ENCODE measurements at places on chromosomes 13 and 19. TPM values are rescaled to one million over a fixed set of nuclear protein-coding genes. Genes with fewer than 3 reads are reported as not detected.

DNA sequence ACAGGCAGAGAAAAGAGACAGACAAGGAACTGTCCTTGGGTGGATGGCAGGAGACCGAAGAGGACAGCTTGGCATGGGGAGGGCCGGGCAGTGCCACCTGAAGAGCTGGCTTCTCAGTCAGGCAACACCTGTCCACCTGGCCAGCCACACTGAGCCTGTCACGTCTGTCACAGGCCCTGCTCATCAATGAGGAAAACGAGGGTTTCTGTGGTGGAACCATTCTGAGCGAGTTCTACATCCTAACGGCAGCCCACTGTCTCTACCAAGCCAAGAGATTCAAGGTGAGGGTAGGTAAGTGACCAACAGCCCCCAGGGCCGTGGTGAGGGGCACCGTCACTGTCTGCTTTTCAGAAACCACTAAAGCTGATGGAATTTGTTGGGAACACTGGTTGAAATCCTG, 11.2 kb upstream of the PROZ start:
- no peak for DNase-seq

DNA sequence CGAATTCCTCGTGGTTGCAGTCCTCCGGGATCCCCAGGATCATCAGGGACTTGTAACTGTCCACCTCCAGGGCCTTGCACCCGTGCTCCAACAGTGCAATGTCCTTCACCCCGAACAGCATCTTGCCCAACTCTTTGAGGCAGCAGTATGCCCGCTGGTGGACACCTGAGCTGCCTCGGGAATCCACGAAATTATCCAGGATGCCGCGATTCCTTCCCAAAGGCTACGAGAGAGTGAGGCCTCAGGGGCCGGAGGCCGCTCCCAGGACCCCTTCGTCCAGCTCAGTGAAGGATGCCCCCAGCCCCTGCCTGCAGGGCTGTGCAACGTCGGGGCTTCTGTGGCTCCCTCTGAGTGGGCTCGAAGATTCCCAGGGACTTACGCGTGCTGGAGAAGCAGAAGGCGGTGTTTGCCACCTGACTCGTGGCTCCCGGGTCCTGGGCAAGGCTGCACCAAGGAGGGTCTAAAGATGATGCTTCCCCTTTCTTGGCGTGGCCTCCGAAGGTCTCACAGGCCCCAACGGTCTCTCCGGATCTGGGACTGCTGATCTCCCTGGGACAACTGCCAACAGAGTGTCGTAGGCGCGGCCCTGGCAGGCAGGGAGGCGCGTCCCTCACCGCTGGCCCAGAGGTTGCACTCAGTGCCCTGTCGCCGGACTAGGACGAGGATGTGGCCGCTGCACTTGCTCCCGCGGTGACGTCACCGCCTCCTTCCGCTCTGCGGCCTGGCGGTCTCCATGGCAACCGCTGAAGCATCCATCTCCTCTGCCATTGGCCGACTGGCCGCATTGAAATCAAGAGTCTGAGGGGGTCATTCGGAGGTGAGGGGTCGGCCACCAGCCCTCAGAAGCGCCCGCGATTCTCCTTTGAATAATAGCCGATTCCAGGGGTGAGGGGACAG, at the start of gene PNMA8C:
Gene PNMA8C (minus strand): TSS at position 698 of the 897 bp plus-strand sequence. CDS start 577 bp downstream, at position 121.
- no peak for DNase-seq

CEACAM3 gene
- not detected for polyA plus RNA-seq

DNA sequence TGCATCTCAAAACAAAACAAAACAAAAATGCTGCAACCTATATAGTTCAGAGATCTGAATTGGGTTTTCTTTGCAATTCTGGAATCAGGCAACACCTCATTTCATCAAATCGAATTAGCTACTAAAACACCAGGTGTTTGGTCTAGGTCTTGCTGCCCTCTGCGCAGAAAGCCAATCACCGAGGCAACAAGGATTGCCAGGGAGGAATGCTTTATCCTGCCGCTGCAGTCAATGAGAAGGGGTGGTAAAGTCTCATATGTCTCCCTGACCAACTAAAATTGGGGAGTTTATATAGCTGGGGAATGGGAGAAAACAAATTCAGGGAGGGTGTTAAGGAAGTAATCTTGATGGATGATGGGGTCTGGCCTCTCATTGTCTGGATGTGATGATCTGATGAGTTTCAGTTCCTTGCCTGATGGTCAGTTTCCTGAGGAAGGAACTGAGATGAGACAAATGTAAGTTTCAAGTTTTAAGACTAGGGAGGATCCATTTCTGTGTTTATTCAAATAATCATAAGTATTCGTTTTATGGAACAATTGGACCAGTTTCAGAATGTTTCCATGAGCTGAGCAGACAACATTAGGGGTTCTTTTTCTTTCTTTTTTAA, 5.0 kb upstream of the YJU2 start:
- DNase-seq = no peak

ZNF667 gene
- 16.3 TPM for polyA plus RNA-seq

MIA gene
- polyA plus RNA-seq = 0.83 TPM

ZNF468 gene
- polyA plus RNA-seq = 38.4 TPM

ZNF283 gene
- polyA plus RNA-seq = 14.3 TPM

GRCh38 chr19:33486407-33486806, 35.2 kb downstream of the PEPD start:
- DNase-seq = no peak

RUBCNL gene
- polyA plus RNA-seq = 1.9 TPM

MYO16 gene
- polyA plus RNA-seq = 0.53 TPM

- no peak for DNase-seq
These were observed 9.4 kb downstream of the LRP3 start for GRCh38 chr19:33203529-33203928.

DNA sequence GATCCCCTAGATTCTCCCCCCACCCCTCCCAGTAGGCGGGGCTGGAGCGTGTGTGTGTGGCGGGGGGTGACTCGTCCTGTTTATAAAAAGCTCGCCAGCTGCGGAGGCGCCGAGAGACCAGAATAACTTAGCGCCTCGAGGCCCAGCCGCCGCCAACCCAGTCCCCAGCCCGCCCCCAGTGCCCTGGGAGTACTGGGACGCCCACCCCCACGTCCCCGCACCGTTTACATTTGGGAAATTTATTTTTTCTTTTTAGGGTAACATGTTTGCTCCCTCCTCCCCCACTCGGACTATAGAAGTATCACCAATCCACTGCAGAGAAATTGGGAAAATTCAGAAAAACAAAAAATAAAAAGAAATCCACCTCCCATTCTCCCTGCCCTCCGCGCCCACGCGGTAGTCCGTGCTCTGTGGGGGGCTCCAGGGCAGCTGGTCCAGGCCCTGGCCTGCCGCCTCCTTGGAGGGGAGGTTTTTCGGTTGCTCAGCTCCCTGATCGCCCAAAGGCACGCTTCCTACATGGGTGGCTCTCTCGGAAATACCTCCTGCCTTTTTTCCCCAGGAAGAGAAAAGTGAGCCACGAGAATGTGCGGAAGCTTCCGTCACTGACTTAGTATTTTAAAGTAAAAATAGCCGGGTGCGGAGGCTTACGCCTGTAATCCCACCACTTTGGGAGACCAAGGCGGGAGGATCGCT, 1.5 kb upstream of the RAB3A start:
- no peak for DNase-seq

SLC25A15 gene
- polyA plus RNA-seq = 16.2 TPM
